Kidney (tissue), 22 donors: ENCODE measurements at places on chromosomes 4 and X. TPM values are rescaled to one million over a fixed set of nuclear protein-coding genes. Genes with fewer than 3 reads are reported as not detected.

DNA sequence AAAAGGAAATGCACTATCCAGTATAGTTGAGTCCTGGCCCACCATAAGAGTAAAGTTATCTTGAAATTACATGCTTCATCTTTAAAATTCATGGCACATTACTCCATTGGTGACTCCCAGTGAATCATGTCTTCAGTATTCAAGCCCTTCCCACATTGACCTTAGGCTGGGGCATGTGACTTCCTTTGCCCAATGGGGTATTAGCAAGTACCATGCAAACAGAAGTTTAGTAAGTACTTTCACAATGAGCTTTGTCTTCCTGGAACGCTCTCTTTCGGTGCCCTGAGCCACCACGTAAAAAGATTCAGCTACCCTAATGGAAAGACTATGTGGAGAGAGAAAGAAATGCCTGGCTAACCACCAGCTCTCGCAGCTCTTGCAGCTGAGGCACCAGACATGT, 235.4 kb downstream of the HNRNPD start:
- H3K27me3 ChIP-seq = no peaks in the 10 kb centered on the region
- no peaks in the 10 kb centered on the region for H3K4me1 ChIP-seq
- H3K27ac ChIP-seq = no peak overlapping the region
- no peak overlapping the region for H3K4me3 ChIP-seq
- H3K36me3 ChIP-seq = no peaks in the 10 kb centered on the region
- DNase-seq = no peak

Gene PDK3
- total RNA-seq = 17.0 TPM

Gene CCDC110
- 4.5 TPM for total RNA-seq

DNA sequence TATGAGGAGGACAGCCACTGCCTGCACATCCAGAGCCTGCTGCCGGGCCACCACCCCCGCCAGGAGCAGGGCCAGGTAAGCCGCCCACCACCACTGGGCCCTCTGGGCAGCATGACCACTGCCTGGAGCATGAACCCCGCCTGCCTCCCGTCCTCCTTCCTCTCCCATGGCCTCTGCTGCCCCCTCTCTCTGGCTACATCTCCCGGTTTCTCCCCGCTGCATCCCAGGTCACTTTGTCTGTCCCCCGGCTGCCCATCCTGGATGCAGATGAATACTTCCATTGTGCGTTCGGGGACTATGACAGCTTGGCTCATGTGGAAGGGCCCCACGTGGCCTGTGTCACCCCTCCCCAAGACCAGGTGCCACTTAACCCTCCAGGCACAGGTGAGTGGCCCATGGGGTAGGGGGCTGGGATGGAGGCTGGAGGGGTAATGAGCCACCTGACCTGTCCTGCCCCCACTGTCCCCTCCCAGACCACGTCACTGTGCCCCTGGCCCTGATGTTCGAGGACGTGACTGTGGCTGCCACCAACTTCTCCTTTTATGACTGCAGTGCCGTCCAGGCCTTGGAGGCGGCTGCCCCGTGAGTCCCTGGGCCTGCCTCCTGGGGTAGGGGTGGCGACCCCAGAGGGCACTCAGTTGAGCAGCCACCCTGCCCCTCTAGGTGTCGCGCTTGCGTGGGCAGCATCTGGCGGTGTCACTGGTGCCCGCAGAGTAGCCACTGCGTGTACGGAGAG, 6.0 kb downstream of the PLXNB3 start:
- H3K4me3 ChIP-seq = no peak overlapping the region
- no peaks in the 10 kb centered on the region for H3K4me1 ChIP-seq
- H3K27ac ChIP-seq = no peak overlapping the region
- no peaks in the 10 kb centered on the region for H3K27me3 ChIP-seq
- H3K36me3 ChIP-seq = no peaks in the 10 kb centered on the region

Gene SOWAHD
- 1.3 TPM for total RNA-seq
